ENCODE measurements at places on chromosomes 13 and 19. TPM values are rescaled to one million over a fixed set of nuclear protein-coding genes. Genes with fewer than 3 reads are reported as not detected.

DNA sequence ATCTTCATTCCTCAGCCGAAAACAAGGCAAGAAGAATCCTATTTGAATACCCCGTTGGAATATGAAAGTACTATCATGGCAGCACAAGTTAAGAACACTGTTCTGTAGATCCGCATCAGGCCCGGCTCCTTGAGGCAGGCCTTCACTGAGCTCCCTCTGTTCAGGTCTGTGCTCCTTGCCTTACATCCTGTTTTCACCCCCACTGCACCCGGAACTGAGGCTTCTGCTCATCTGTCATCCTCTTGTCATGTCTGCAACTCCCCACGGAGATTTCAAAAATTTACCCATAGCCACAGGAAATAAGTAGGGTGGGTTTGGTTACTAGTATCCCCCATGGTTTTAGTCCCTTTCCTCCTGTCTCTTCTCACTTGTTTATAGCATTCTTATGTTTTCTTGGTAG lies 861.9 kb downstream of the GPC5 start:
- no peaks in the 10 kb centered on the region for H3K36me3 ChIP-seq
- no peaks in the 10 kb centered on the region for H3K4me1 ChIP-seq
- H3K27ac ChIP-seq, result no peak overlapping the region
- DNase-seq, result no peak
- no peak overlapping the region for H3K4me3 ChIP-seq
- no peaks in the 10 kb centered on the region for H3K27me3 ChIP-seq

DNA sequence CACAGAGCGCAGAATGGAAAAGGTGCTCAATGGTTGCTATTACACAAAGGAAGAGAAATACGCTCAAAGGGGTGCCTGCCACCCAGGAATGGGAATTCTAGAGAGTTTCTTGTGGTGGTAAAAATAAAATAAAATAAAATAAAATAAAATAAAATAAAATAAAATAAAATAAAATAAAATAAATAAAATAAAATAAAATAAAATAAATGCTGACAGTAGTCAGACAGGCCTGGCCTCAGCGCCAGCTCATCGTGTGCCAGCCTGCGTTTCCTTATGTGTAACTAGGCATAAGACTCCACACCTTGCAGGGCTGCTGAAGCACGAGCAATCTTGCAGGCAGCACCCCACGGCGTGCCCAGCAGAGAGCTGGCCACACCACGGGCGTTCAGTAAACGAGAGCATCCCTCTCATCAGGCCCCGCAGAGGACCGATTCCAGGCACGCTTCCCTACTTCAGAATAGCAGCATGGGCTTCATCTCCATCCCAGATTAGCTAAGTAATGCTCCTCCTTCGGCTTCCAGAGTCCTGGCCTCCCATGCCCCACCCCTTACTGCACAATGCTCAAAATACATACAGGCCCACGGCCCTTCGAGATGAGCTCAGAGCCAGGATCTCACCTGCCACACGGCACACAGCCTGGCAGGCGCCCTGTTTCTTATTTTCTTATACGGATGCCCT lies 5.6 kb downstream of the NAPA start:
- no peak for DNase-seq
- H3K27ac ChIP-seq, result no peak overlapping the region
- peaks cover 26% of the 10 kb centered on the region for H3K36me3 ChIP-seq
- peaks cover 82% of the 10 kb centered on the region for H3K4me1 ChIP-seq

DNA sequence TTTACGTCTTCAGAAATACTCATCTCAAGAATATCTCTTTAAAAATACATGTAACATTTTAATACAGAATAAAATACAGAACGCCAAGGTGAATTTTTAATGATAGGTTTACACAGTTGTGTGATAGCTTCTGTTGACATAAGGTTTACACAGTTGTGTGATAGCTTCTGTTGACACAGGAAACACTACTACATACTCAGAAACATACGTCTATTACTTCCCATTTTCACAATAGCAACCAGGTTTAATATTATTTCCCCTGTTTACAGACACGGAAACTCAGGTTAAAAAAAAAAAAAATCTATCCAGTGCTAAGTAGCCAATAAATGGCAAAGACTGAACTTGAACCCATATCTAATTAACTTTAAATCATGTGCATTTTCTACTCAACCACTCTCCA lies 571.2 kb downstream of the LIG4 start:
- H3K27me3 ChIP-seq, result no peaks in the 10 kb centered on the region
- H3K4me1 ChIP-seq, result no peaks in the 10 kb centered on the region
- no peaks in the 10 kb centered on the region for H3K36me3 ChIP-seq
- no peak for DNase-seq

Gene ZNF99
- not detected for total RNA-seq

All from stomach (tissue), 19 donors.